ENCODE measurements at places on chromosomes 4 and X.

GRCh38 chrX:46959101-46959500 is 46.9 kb downstream of the JADE3 start:
- no peak for DNase-seq

DNA sequence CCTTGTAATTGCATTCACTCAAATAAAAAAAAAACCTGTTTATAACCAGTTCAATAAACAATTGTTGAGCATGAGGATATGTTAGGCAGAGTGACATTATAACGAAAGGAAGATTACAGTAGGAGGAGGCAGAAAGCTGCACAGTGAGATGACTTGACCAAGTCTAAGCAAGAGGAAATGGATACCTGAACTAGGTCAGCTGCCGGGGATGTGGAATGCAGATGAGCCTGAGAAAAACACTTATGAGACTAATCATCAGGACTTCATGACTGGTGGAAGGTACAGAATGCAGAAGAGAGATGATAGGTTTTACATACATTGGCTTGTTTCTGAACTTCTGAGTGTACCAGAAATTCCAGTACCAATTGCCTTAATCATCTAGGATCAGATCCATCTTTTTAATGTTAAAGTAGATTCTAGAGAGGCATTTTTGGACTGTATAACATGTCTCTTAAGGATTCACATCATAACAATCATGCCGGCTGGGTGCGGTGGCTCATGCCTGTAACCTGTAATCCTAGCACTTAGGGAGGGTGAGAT is 208.1 kb upstream of the PPP3CA start:
- no peak for DNase-seq

GRCh38 chrX:8834392-8834791 is 33.2 kb upstream of the FAM9A start:
- DNase-seq, result no peak

- DNase-seq, result no peak
Measured at GRCh38 chrX:48467281-48467761, 2.7 kb downstream of the SLC38A5 start.

- DNase-seq, result no peak
Measured at GRCh38 chr4:38368613-38369012, 295.4 kb upstream of the KLF3 start.
